ENCODE measurements at places on chromosomes 3 and 15.

DNA sequence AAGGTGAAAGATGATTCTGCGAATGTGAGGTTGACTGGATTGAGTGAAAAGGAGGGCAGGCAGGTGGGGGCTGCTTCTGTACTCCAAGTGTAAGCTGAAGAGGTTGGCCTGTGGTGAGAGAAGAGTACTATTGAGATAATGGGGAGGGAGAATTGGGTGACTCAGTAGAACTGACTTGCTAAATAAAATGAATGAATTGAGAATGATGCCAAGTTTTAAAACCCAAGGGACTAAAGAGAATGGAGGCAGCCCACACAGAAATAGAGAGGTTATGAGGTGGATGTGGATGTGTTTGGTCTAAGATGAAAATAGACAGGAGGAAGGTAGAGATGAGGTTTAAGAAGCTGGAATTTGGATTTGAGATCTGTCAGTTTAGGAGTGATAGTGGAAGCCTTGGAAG is 5.9 kb downstream of the MME start:
- DNase-seq, result no peak

DNA sequence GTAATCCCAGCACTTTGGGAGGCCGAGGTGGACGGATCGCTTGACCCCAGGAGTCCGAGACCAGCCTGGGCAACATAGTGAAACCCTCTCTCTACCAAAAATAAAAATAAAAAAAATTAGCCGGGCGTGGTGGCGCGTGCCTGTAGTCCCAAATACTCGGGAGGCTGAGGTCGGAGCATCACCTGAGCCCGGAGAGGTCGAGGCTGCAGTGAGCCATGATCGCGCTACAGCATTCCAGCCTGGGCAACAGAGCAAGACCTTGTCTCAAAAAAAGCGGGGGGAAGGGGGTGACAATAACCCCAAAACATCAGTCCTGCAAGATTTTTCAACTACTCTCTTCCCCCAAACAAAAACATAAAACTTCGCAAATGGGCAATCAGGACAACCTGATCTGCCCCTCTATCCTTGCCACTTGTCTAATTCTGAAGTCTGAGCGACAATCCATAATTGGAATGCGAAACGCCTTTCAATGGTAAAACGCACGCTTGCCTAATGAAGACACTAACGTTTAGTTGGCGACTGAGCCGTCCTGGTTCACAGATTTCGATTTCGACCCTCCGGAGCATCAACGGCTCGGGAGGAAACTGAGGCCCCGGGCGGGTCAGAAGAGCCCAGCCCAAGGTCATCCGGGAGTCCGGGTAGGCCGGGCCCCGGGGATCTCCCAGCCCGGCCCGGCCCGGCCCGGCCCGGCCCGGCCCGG is 868 bp downstream of the BTBD1 start:
- no peak for DNase-seq

GRCh38 chr3:150006794-150007193 is 36.1 kb upstream of the PFN2 start:
- peak; percentile 10 for DNase-seq

DNA sequence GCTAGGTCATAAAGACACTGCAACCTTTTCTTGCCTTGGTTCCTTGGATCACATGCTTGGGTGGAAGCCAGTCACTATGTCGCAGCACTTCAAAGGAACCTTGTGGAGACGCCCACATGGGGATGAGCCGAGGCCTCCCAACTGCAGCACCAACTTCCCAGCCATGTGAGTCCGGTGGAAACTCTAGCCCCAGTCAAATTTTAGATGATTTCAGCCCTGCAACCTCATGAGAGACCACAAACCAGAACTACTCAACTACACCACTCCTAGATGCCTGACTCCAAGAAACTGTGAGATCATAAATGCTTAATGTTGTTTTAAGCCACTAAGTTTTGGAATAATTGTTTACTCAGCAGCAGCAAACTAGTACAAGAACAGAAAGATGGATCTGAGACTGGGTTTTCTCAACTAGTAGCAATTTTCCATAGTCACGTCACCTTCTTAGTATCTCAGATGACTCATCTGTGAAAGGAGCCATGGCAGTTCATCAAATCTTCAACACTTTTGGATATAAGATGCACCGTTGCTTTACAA is 86.5 kb downstream of the MB21D2 start:
- DNase-seq, result peak; percentile 59

DNA sequence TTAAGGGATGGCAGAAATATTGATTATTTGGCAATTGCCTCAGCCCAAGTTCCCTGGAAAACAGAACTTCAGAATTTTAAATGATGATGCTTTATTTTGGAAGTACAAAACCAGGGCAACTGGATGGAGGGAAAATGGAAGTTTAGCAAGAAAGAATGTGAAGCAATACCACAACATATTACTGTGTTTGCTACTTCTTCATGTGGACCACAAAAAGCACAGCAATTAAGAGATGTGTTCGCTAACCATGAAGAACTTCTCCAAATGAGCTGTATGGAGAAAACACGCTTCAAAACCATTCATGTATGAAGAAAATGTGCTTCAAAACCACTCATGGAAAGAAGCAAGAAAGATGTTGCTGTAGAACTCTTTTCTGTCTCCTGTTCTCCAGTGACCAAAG is 64.7 kb upstream of the ARL6 start:
- no peak for DNase-seq

DNA sequence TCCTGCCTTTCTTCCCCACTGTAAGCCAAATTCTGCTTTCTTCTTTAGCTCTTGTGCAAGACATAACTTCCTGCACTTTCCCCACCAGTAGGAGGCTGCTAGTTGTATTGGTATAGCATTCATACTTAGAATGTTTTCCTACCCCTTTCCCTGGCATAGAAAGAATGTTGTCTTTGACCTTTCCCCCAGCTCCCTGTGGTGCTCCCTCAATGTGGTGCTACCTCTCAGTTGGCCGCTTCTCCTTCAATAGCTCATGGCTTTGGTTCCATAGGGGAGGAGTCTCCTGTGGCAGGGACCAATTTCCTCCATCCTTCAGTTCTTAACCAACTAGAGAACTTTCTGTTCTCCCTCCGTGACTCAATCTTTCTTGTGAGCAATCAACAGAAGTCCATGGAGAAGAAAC is 67.5 kb upstream of the AKAP13 start:
- peak; percentile 56 for DNase-seq

DNA sequence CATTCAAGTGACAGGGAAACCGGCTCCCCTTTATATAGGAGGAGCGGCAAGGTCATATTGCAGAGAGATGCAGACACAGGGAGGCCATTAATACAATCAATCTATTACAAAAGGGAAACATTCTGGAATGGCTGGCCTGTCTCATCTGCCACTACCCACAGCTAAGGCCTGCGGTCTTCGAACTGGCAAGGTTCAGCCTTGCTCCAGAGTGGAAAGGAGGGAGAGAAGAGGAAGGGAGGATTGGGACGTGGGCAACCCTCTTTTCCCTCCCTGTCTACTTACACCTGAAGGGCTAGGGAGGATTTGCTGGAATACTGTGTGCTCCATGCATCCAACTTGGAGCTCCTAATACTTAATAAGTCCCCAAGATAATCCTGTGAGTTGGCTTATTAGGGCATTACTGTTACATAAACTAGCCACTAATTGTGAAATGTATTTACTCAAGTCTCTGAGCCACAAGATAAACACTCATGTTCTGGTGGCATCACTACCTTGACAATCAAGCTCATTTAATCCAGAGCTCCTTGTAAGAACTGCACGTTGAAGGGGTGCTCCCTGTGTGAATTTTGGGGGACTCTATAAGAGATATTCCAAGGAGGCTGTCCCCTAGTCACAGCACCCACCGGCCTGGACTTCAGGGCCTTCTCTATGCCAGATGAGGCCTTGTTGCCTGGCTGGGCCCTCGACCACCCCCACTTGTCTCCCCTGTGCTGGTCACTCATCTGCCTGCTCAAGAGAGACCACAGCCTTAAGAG is 19.7 kb upstream of the CCDC174 start:
- DNase-seq, result no peak

GRCh38 chr3:149650828-149651227 is 7.0 kb downstream of the WWTR1 start:
- no peak for DNase-seq

- DNase-seq, result no peak
Observed at GRCh38 chr3:20317616-20318015, 131.6 kb upstream of the SGO1 start.

DNA sequence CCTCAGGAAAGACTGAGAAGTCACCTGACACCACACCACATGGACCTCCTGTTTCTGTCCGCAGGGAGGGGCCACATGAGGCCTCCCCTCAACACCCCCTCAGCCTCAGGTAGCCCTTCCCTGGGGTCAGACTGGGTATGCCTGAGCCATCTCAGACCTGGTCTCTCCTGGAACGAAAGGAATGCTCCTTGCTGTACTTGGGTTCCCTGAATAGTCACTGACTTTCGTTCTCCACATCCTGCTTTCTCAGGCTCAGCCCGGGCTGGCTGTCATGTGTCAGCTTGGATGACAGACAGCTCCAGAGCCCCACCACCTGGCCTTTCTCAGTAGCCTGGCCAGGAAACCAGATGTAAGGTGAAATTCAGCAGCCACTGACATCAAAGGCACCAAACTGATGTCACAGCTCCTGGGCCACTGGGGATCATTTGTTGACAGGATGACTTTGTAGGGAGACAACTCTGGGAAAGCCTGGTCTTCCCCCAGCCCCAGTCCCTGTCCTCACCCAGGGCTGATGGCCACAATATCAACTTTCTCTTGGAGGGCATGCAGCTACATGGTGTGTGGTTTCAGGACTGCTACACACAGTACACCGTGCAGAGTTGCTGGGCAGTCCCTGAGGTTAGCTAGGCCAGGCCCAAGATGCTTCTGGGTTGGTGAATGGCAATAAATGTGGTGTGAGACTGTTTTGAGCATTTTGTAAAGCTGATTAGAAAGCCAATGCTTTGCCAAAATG is 141.4 kb upstream of the MRPS22 start:
- peak; percentile 34 for DNase-seq

DNA sequence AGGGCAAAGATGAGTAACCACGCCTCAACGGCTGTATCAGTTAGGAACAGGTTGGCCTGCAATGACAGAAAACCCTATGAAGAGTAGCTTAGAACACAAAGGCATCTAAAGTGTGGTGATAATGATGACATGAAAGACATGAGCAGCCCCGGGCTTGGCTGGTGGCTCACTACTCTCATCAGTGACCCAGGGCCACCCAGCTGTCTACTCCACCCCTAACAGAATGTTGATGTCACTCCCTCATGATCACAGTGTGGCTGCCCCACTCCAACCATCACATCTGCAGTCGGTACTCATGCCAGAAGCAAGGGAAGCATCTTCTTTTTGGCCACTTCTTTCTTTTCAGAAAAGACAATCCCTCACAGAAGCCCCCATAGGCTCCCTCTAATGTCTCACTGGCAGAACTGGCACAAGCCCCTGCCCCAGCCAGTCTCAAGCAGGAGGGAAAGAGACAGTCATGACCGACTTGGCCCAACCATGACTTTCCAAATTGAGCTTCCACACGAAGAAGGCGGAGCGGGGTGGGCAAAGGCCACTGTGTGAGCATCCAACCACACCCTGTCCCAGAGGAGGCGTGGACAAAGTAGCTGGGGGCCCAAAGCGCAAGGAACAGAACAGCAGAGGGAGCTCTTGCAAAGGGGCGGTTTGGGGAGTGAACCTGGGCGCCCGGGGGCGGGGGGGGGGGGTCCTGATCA is 72.0 kb upstream of the IQSEC1 start:
- no peak for DNase-seq

- DNase-seq, result no peak
Observed at GRCh38 chr3:30189900-30190299, 416.5 kb upstream of the TGFBR2 start.

DNA sequence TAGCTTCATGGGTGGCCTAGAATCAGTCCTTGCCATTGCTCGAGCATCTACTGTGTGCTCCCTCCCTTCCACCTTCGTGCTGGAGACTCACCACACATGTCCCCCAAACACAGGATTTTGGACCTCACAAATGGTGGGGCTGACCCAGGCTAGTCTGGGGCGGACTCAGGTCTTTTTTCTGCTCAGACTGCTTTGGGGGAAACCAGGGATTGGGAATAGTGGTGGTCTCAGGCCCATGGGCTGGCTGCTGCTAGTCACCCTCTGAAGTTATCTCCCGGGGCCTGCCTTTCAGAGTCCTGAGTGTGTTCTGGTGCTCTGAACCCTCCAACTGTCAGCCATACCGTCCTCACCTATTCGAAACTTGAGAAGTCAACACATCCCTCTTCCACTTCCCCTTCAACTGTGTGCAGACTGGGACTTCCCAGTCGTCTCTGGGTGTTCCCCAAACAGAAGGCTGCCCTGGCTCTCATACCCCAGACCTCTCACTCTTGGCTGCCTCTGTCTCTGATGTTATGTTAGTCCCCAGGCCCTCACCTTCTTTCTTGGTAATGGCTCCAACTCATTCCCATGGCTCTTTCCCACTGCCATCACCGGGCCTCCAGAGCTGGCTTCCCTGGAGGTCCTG is 46.0 kb downstream of the PPCDC start:
- DNase-seq, result peak; percentile 75

GRCh38 chr3:17494117-17494809 is 248.2 kb downstream of the TBC1D5 start:
- no peak for DNase-seq

- no peak for DNase-seq
Observed at GRCh38 chr3:46537316-46537715, 28.8 kb downstream of the LRRC2 start.

GRCh38 chr3:33339758-33340157 is 62.5 kb downstream of the FBXL2 start:
- DNase-seq, result no peak

DNA sequence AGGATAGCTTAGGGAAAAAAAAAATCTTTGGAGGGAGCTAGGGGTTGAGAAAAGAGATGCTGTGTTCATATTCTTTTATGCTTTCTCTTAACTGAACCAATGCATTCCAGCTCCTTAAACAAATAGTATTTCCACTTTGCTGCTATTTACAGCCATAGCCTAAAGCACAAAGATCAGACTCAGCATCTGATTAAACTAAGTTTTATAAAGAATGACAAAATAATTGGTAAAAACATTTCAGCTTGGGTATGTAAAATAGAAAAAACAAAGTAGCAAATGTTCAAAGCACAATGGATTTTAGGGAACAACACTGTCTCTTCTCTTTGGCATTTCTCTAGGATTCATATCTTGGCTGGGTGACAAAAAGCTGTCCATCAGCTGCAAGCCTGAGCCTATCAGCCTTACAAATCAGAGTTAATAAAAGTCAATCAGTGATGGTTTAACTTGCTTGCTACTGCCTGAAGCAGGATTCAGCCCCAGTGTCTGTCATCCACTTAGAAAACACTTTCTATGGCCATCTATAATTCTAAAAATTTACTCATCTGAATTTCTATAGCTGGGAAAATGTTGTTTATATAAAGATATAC is 232.1 kb upstream of the CDIN1 start:
- no peak for DNase-seq

GRCh38 chr3:23474580-23475357 is 271.6 kb downstream of the UBE2E2 start:
- DNase-seq, result no peak

DNA sequence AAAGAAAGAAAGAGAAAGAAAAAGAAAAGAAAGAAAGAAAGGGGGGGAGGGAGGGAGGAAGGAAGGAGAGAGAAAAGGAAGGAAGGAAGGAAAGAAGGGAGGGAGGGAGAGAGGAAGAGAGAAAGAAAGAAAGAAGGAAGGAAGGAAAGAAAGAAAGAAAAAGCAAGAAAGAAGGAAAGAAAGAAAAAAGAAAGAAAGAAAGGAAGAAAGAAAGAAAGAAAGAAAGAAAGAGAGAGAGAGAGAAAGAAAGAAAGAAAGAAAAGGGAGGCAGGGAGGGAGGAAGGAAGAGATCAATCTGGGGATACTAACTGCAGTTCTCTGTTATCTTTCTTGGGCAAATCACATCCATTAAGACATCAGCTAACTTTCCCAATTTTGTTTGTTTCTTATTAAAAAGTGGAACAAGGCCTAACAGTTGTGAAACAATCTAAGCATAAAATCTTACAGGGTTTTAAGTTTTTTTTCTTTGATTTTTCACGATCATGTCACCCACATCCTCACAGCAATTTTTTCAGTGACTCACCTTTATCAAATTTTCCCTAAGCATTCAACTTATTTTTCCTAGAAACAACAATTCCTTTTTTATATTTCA is 36.8 kb downstream of the TBC1D2B start:
- DNase-seq, result no peak
